ENCODE measurements at places on chromosomes 12 and 14. TPM values are rescaled to one million over a fixed set of nuclear protein-coding genes. Genes with fewer than 3 reads are reported as not detected.
A peak's percentile ranks its signal among the peaks of the same experiment; 100 is the strongest.

GRCh38 chr14:64825509-64825908 is 54.2 kb downstream of the SPTB start:
- H3K36me3 ChIP-seq: no peaks in the 10 kb centered on the region
- DNase-seq: no peak
- peaks cover 26% of the 10 kb centered on the region for H3K4me1 ChIP-seq
- peaks cover 5% of the 10 kb centered on the region for H3K27me3 ChIP-seq
- no peak overlapping the region for H3K4me3 ChIP-seq
- no peak overlapping the region for H3K27ac ChIP-seq

SYNE3 gene
- total RNA-seq: 0.62 TPM

DNA sequence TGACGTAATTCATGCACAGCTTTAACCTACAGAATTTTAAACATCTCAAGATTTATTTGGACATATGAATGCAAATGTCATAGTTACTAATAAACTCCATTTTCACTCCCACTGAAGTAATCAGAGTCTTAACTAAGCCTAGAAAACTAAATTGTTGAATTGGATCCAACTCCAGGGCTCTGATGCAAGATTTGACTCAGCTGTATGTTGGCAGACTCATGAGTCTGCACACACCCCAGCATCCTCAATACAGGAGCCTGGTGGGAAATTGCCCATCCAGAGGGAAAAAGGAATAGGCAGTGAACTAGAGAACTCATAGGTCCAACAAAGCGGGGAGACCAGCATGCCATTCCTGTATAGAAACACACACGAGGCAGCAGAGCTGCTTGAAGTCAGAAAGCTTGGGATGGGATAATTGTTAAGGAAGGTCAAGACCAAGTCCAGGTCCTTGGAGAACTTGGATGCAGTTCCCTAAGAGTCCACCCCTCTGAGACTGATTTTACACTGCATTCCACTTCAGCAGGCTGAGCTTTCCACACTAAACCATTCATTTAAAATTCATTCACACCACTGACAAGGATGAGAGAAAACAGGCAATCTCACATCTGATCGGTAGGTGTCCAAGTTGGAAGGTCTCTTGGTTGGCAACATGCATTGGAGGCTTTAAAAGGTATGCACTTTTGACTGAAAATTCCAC is 14.4 kb downstream of the TMTC1 start:
- H3K4me1 ChIP-seq: no peaks in the 10 kb centered on the region
- no peak overlapping the region for H3K4me3 ChIP-seq
- H3K36me3 ChIP-seq: no peaks in the 10 kb centered on the region
- DNase-seq: no peak
- H3K27ac ChIP-seq: no peak overlapping the region

- H3K27ac ChIP-seq: no peak overlapping the region
- H3K4me3 ChIP-seq: no peak overlapping the region
- peaks cover 2% of the 10 kb centered on the region for H3K4me1 ChIP-seq
- DNase-seq: no peak
- H3K27me3 ChIP-seq: peaks cover 9% of the 10 kb centered on the region
Observed at GRCh38 chr14:104344818-104345620, 206.6 kb downstream of the KIF26A start.

- no peaks in the 10 kb centered on the region for H3K27me3 ChIP-seq
- H3K4me1 ChIP-seq: no peaks in the 10 kb centered on the region
- no peak overlapping the region for H3K27ac ChIP-seq
- no peaks in the 10 kb centered on the region for H3K36me3 ChIP-seq
Observed at GRCh38 chr12:19196959-19197630, 67.6 kb downstream of the PLEKHA5 start.

- peaks cover 2% of the 10 kb centered on the region for H3K27me3 ChIP-seq
- H3K27ac ChIP-seq: no peak overlapping the region
- no peaks in the 10 kb centered on the region for H3K4me1 ChIP-seq
- H3K4me3 ChIP-seq: no peak overlapping the region
- no peaks in the 10 kb centered on the region for H3K36me3 ChIP-seq
Observed at GRCh38 chr14:78310272-78310671, 140.1 kb downstream of the NRXN3 start.

DNA sequence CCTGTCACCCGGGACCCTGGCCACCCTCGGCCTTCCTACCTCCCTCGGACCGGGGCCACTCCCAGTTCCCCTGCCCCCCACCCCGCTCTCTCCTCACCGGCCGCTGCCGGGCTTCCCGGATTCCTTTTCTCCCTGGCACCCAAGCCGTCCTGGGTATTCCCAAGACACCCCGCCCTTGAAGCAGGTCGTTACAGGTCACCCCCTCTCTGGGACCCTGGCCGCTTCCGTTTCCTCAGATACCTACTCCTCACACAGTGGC is 493 bp downstream of the NUMB start:
- peak overlapping the region; percentile 97 for H3K27ac ChIP-seq
- peak overlapping the region; percentile 100 for H3K4me3 ChIP-seq
- H3K4me1 ChIP-seq: peaks cover 55% of the 10 kb centered on the region

TAS2R7 gene
- total RNA-seq: not detected

DNA sequence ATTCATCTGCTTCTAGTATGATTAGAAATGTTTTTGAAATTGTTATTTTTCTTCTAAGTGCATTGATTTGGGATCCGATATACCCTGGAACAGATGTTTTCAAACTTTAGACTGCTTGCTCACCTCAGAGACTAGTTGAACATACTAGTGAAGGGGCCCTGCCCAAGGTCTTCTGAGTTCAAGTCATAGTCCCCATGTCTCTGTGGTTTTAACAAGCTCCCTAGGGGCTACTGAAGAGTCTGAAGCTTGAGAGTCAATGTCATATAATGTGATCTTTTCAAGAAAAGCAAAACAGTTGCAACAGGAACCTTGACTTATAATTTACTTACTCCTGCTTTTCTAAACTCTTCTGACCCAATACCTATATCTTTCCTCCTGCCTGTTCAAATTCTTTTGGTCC is 7.5 kb upstream of the UBE2N start:
- no peaks in the 10 kb centered on the region for H3K4me1 ChIP-seq
- no peak overlapping the region for H3K27ac ChIP-seq
- DNase-seq: no peak
- H3K4me3 ChIP-seq: no peak overlapping the region

DNA sequence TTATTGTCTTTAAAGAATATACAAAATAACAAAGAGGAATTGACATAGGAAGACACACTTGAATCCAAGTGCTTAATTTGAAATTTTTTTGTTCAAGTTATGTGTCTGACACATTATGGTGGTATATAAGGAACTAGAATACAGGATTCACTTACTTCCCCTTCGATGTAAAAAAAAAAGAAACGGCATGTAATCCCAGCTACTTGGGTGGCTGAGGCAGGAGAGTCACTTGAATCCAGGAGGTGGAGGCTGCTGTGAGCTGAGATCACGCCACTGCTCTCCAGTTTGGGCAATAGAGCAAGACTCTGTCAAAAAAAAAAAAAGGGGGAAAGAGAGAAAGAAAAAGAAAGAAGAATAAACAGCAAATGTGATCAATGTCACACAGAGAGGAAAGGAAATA is 8.9 kb downstream of the CLEC12A start:
- no peak overlapping the region for H3K4me3 ChIP-seq
- no peak overlapping the region for H3K27ac ChIP-seq
- no peak for DNase-seq
- no peaks in the 10 kb centered on the region for H3K4me1 ChIP-seq
- H3K36me3 ChIP-seq: peaks cover 9% of the 10 kb centered on the region

FAM90A1 gene
- total RNA-seq: not detected

- H3K27ac ChIP-seq: no peak overlapping the region
- no peak overlapping the region for H3K4me3 ChIP-seq
- DNase-seq: no peak
- no peaks in the 10 kb centered on the region for H3K36me3 ChIP-seq
- H3K4me1 ChIP-seq: peaks cover 3% of the 10 kb centered on the region
Observed at GRCh38 chr12:86376052-86376451, 119.9 kb upstream of the MGAT4C start.

BCL7A gene
- total RNA-seq: 6.2 TPM

GRCh38 chr14:21557084-21557901 is 22.6 kb downstream of the OR10G3 start:
- H3K36me3 ChIP-seq: no peaks in the 10 kb centered on the region
- H3K4me1 ChIP-seq: peaks cover 5% of the 10 kb centered on the region
- peak; percentile 73 for DNase-seq
- peak overlapping the region; percentile 70 for H3K4me3 ChIP-seq
- H3K27ac ChIP-seq: peak overlapping the region; percentile 98

DNA sequence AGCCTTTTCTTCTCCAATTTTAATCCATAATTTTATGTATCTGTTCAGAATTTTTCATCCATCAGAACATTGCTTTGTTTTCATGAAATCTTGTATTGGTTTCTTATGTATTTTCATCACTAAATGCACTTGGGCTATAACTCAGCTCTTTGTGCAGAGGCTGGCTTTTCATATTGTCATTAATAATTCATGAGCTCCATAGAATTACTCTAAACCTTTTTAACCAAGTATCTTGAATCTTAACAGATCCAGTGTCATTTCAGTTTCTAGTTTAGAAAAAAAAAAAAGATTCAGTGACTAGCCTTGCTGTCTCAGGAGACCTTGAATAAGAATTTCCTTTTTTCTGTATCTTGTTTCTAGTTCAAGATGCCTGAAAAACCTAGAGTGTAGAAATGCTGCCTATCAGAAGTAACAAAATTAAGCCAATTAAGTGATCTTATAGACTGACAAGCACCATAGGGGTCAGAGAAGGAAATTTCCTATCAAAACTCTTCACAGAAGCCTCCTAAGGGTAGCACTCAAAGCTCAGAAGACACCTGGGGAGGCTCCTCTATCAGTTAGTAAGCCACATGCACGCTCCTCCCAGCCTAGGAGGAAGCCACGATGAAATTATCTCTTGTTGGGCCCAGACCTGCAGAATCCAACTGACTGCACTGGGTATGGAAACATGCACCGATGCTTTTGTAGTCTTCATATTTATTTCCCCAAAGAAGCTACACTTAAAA is 163.4 kb downstream of the KICS2 start:
- H3K27ac ChIP-seq: no peak overlapping the region
- peaks cover 1% of the 10 kb centered on the region for H3K27me3 ChIP-seq
- peaks cover 18% of the 10 kb centered on the region for H3K4me1 ChIP-seq
- no peak for DNase-seq

GRCh38 chr12:112327209-112327938 is 54.9 kb downstream of the HECTD4 start:
- H3K4me3 ChIP-seq: no peak overlapping the region
- H3K36me3 ChIP-seq: no peaks in the 10 kb centered on the region
- H3K4me1 ChIP-seq: peaks cover 7% of the 10 kb centered on the region
- no peaks in the 10 kb centered on the region for H3K27me3 ChIP-seq
- DNase-seq: no peak

DNA sequence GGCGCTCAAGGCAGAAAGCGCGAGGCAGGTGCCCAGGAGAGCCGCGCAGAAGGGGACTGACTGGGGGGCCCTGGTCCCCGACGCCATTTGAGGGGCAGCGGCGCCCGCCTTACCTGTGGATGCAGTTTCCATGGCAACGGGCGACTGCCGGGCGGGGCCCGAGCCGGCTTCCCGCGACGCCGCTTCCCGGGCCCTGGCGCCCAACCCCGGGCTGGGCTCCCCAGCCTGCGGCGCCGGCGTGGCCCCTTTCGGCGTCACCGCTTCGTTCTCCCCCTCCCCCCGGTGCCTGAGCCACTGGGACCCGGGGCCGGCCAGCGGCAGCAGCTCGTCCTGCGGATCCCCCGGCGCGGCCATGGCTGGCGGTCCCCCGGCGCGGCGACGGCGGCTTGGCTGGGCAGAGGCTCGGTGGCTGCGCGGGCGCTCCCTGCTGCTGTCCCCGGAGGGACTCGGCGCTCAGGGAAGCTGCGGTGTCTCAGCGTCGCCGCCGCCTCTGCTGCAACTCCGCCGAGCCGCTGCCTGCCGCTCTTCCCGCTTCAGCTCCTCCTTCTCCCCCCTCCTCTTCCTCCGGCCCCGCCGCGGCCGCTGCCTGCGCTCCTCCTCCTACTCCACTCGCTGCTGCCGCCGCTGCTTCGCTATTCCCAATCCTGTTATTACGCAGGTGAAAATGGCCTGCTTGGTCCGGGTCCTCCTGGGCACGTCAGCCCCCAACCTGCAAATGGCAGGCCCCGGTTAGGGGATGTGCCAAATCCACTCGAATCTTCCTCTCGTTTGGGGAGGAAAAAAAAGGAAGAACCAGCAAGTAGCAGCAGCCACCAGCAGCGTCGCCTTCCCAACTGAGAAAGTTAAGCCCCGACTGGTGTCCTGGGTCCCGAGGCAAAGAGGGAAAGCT is at the start of gene RTN1:
Gene RTN1, minus strand, starts transcription at position 500 of the 889 bp plus-strand sequence. Its CDS starts 146 bp downstream, at position 354.
- peaks cover 4% of the 10 kb centered on the region for H3K27me3 ChIP-seq
- peaks cover 5% of the 10 kb centered on the region for H3K4me1 ChIP-seq
- H3K27ac ChIP-seq: no peak within 1 kb of the TSS
- no peaks in the 10 kb centered on the region for H3K36me3 ChIP-seq
- peak; percentile 58 for DNase-seq

GRCh38 chr14:103932791-103933490 is 4.7 kb downstream of the TDRD9 start:
- H3K36me3 ChIP-seq: no peaks in the 10 kb centered on the region
- peak overlapping the region; percentile 65 for H3K27ac ChIP-seq
- H3K4me1 ChIP-seq: peaks cover 25% of the 10 kb centered on the region

KIF26A gene
- 96.9 TPM for total RNA-seq

DNA sequence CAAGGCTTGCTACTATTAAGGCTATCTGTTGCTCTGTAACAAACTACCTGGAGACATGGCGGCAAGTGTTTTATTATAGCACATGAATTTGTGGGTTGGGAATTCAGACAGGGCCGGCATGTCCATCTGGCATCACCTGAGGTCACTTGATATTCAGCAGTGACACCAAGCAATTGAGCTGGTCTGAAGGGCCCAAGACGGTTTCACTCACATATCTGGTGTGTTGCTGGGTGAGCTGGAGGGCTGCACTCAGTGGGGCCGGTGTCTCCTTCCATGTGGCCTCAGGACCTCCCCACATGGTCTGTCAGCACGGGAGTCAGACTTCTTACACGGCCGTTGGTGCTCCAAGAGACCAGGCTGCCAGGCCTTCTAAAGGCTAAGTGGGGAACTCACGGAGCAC is 52.4 kb upstream of the SCN8A start:
- no peak overlapping the region for H3K27ac ChIP-seq
- H3K36me3 ChIP-seq: no peaks in the 10 kb centered on the region
- H3K4me3 ChIP-seq: no peak overlapping the region
- H3K27me3 ChIP-seq: no peaks in the 10 kb centered on the region
- H3K4me1 ChIP-seq: peaks cover 11% of the 10 kb centered on the region

ZFHX2 gene
- 12.7 TPM for total RNA-seq

ATP2A2 gene
- total RNA-seq: 178 TPM

DNA sequence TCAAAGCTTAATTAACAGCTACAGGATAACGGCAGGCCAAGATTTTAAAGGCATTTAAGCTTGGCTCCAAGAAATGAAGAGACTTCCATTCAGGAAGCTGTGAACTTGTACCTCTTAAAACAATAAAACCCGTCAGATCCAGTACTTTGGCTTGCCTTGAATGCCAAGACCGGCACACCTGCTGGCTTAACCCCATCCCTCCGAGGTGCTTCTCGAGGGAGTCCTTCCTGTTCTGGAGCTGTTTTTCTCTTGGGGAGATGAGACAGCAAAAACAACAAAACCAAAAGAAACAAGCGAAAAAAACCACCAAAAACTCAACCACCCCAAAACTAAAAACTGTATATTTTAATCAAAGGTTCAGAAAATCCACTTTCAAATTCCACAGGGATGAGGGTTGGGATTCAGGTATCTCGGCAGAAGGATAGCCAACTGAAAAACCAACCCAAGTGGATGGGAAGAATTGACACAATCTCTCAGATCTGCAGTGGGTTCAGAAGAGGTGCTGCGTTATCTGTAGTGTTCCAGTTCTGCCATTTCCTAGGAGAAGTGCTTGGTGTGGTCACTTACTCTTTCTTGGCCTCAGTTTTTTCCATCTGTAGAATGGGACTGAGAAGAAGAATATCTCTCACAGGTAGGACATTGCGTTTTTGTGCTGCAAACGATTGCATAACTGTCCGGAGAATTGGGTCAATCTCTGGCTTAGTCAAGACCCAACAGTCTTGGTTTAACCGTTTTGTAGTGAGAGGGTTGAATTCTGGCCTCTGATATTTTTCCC is 420.1 kb downstream of the VRK1 start:
- H3K4me3 ChIP-seq: no peak overlapping the region
- DNase-seq: no peak
- H3K36me3 ChIP-seq: peaks cover 5% of the 10 kb centered on the region
- peaks cover 4% of the 10 kb centered on the region for H3K27me3 ChIP-seq
- H3K27ac ChIP-seq: no peak overlapping the region

Data from endothelial cell (in vitro differentiated cells).